ENCODE measurements at places on chromosomes 7 and 10. TPM values are rescaled to one million over a fixed set of nuclear protein-coding genes. Genes with fewer than 3 reads are reported as not detected.

Gene TFEC
- total RNA-seq: 12.9 TPM

Gene ARHGEF5
- 23.9 TPM for total RNA-seq

Gene KCNIP2
- total RNA-seq: 2.3 TPM

Gene GDF2
- not detected for total RNA-seq

Gene EPHB6
- total RNA-seq: 6.5 TPM

GRCh38 chr10:48568546-48568945 lies 36.3 kb downstream of the ARHGAP22 start:
- no peak for DNase-seq

DNA sequence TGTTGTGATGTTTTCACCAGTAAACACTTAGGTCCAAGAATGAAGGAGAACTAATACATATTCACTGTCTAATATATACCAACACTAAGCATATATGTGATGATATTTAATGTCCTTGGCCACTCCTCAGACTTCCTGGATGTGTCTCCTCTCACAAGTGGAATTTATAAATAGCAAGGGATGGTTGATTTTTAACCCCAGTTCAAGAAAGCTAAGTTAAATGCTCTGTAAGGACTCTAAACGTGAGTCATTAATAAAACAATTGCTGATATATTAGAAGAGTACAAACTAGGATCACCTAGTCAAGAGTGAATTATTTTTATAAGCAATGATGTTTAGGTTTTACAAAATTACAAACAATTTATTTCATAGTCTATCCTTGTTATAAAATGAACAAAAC lies 355.9 kb upstream of the TMEM229A start:
- DNase-seq: no peak

DNA sequence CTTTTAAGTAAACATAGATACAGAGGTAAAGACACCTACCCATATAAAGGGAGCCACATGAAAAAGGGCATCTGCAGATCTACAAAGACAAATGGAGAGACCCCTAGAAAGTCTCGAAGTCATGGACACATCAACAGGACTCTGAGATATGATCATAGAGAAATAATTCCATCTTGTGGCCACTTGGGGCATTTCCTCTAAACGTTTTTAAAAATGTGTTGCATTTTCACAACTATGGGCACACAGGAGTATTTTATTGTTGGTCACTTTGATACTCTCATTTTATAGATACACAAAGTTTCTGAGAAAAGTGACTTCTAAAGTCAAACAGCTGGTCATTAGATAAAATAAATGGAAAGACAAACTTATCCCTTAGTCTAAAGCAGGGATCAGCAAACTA lies 87.1 kb downstream of the CRTAC1 start:
- no peak for DNase-seq

DNA sequence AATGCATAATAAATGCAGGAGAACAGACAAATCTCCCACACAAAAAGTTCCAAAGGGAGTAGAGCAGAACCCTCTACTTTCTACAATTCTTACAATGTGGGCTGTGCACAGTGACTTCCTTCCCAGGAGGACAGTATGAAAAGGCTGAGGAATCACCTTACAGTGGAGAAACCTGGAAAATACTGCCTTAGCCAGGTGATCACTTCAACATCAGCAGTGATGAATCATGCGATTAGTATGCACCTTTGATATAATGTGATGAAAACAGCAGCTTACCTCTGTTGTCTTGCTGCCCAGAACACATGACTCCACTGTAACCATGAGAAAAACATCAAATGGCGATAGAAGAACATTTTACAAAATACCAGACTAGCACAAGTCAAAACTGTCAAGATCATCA lies 329.7 kb upstream of the POM121L12 start:
- DNase-seq: no peak

- DNase-seq: no peak
Observed at GRCh38 chr7:107879400-107880035, 11.5 kb upstream of the DLD start.

- no peak for DNase-seq
Observed at GRCh38 chr10:99393036-99393435, 37.4 kb downstream of the GOT1 start.

- DNase-seq: no peak
Observed at GRCh38 chr10:23199768-23200511, 7.8 kb downstream of the PTF1A start.

GRCh38 chr7:134197345-134197744 lies 70.2 kb downstream of the LRGUK start:
- DNase-seq: no peak

DNA sequence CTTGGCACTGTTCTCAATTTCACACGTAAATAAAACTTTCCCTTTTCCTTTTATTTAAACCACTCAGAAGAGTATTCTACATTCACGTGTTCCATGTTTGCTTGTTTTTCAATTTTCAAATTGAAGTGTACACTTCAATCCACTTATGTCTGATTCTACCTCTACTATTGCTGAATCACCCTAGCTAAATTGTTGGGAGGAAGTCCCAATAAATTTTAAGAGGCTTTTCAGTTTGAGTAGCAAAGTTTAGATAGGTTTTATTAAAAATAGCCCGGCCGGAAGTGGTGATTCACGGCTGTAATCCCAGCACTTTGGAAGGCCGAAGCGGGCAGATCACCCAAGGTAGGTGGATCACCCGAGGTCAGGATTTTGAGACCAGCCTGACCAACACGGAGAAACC lies 1414.7 kb upstream of the CELF2 start:
- DNase-seq: no peak

DNA sequence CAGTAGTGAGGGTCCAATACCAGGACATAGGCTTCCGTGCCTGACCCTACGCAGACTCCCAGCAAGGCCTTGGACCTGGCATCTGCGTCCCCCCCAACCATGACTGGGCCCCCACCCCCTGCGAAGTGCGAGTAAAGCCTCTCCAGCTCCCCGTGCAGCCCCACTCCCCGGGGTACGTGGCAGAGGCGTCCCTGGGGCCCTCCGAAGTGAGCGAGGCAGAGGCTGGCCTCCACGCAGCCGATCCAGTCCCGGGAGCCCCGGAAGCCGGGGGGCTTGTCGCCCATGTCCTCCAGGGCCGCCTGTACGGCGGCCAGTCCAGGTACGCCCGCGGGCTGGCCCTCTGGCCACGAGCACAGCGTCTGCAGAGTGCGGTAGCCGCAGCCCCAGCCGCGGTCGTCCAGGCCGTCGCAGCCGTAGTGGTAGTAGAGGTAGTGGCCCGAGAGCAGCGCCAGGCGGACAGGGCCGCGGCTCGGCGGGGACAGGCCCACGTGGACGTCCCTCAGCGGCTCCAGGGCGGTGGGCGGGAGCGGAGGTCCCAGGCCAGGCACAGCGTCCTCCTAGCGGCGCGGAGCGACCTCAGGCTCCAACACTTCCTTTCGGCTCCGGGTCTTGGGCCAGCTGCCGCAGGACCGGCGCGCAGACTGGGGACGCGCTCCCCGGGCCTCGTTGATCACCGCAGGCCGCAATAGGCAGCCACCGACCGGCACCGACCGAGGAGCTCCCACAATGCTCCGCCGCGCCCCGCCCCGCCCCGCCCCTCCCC lies at the start of gene UFSP1:
UFSP1 (minus strand) TSS at position 728 of the 763 bp plus-strand sequence; CDS start at position 284, 444 bp downstream.
- no peak for DNase-seq

GRCh38 chr7:19336836-19337383 lies 191.7 kb upstream of the FERD3L start:
- no peak for DNase-seq
